ENCODE measurements at places on chromosomes 11 and 22. TPM values are rescaled to one million over a fixed set of nuclear protein-coding genes. Genes with fewer than 3 reads are reported as not detected.

The BTBD10 gene
- total RNA-seq, result 21.4 TPM

The SAA4 gene
- total RNA-seq, result 0.33 TPM

The CST6 gene
- total RNA-seq, result 2.4 TPM

The SCUBE1 gene
- not detected for total RNA-seq

The CHADL gene
- 8.1 TPM for total RNA-seq

The P4HA3 gene
- 3.9 TPM for total RNA-seq

The CCDC157 gene
- 4.6 TPM for total RNA-seq

The UCP2 gene
- 245 TPM for total RNA-seq

The SCGB1C1 gene
- total RNA-seq, result not detected

The BRSK2 gene
- total RNA-seq, result 0.25 TPM

The ARHGAP42 gene
- 21.7 TPM for total RNA-seq

The NRGN gene
- total RNA-seq, result 11.1 TPM

The TUBA8 gene
- total RNA-seq, result not detected

The UCP3 gene
- 0.16 TPM for total RNA-seq

The NCF4 gene
- total RNA-seq, result not detected

The ANO3 gene
- total RNA-seq, result 0.13 TPM

The TYR gene
- total RNA-seq, result not detected

The NXPE1 gene
- not detected for total RNA-seq

The CCDC15 gene
- total RNA-seq, result 2.3 TPM

The DDI1 gene
- total RNA-seq, result not detected

The UPK3A gene
- total RNA-seq, result not detected

The MYBPC3 gene
- not detected for total RNA-seq

The TRIM49 gene
- total RNA-seq, result not detected

Data from mesangial cell (primary cell).